ENCODE measurements at places on chromosomes 2 and 18.

- peak; percentile 80 for DNase-seq
Measured at GRCh38 chr2:69917852-69918251, 2.9 kb downstream of the MXD1 start.

GRCh38 chr2:170140561-170140960, 37.4 kb upstream of the MYO3B start:
- no peak for DNase-seq

- no peak for DNase-seq
Measured at GRCh38 chr2:30695749-30696148, 111.5 kb downstream of the CAPN13 start.

DNA sequence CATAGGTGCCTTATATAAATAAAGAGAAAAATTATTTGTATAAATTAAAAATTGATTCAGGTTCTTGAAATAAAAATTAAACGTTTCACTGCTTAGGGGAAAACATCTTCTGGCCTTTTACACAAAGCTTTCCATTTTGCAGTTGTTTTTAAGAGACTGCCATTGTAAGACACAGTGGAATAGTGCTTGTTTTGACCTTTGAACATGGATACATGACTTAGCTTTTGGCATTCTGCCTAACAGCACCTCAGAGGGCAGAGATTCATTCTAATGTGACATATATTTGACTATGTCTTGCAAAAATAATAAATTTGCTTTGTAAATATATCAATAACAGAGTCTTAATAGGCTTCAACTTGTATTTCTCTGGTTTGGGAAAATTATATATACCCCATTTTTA, 142.1 kb downstream of the SLC4A10 start:
- no peak for DNase-seq

DNA sequence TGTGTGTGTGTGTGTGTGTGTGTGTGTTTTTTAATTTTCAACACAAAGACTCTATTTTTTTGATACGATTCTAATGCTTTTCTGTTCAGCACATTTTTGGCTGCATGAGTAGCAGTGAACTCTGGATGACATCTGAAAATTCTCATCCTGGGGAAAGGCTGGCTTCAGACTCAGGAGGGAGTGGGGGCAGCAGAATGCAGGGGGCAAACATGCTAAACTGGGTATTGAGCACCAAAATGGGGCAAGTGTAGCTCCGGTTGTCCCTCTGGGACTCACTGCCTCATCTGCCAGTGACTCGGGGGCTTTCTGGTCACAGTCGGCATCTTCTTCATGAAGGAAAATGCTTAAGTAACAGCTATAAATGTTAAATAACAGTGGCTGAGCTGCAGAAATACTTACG, 116.8 kb upstream of the PID1 start:
- DNase-seq: no peak

- DNase-seq: no peak
Measured at GRCh38 chr2:223860809-223861738, 23.7 kb upstream of the AP1S3 start.

DNA sequence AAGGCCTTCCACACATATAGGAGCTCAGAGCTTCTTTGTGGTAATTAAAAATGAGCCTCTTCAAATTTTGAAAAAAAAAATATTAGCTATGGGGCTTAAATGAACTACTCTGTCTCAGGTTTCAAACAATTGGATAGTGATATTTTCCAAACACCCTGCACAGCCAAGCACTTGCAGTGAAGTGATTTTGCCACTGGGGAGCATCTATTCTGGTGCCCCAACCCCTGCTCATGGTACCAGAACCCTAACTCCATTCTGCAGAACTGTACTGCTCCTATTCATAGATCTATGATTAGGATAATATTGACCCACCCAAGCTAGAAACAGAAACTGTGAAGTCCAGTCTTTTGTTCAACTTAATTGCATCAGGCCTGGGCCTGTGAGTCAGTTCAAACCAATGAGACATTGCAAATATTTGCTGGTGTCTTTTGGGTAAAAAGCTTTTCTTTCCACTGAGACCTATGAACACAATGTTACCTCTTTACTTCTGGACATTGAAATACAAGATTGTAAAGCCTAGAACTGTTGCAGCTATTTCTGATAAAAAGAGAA, 324.0 kb downstream of the GALNT13 start:
- no peak for DNase-seq

- DNase-seq: peak; percentile 42
Measured at GRCh38 chr2:131584940-131585339, 57.3 kb downstream of the CCDC74A start.

- no peak for DNase-seq
Measured at GRCh38 chr18:28198620-28199019, 21.7 kb upstream of the CDH2 start.

- no peak for DNase-seq
Measured at GRCh38 chr2:143717536-143718168, 588.4 kb downstream of the ARHGAP15 start.

DNA sequence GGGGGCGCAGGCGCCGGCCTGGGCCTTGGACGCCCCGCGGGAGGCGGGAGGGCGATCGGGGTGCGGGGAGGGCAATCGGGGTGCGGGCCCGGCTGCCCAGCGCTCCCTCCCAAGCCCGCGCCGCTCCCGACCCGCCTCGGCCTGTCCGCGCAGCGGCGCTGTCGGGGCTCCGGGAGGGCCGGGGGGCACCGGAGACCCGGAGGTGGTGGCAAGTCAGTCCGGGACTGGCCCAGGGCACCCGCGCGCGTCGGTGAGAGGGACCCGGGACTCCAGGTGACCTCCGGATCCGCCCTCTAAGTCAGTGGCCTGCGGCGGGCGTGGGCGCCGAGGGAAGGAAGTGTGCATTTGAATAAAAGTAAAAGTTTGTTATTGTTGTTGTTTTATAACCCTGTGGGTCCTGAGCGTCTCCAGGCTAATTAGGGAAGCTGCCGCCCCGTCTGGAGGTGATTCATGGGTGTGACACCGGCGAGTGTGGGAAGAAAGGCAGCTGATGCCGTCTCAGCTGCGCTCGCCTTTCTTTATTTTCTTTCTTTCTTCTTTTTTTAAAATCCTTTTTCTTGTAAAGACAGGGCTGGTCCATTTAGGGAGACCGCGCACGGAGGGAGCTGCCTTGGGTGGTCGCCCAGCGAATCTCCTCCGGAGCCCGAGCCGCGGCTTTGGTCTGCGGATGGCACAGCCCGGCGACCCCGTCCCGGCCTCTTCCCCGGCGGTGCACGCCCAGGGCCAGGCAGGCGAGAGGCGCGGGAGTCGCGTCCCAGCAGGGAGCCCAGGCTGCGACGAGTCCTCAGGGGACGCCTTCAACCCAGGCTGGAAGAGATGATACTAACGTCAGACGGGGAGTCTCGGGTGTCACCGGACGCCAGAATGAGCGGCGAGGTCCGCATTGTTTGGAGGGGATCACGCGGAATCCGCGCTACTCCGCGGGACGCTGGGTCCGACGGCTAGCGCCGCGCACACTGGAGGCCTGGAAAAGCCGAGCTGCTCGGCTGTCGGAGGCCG, 627 bp upstream of the CRACDL start:
- DNase-seq: peak; percentile 51

DNA sequence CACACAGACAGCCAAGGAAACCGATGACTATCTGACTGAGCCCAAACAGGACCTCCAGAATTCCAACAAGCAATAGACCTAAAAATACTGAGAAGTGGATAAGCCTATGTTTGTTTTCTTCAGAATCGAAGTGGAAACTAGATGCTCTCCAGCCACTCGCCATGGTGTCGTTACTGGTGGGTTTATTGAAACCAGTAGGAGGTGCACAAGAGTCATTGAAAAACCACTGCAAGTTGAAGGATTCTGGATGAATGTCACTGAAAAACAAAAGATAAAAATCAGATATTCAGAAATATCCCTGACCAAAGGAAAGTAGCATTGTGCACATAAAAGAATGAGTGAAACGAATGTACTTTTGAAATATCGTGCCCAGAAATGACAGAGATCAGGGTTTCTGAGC, 15.3 kb downstream of the TM4SF20 start:
- DNase-seq: peak; percentile 62

- DNase-seq: no peak
Measured at GRCh38 chr2:35891528-35891927, 464.1 kb upstream of the CRIM1 start.

DNA sequence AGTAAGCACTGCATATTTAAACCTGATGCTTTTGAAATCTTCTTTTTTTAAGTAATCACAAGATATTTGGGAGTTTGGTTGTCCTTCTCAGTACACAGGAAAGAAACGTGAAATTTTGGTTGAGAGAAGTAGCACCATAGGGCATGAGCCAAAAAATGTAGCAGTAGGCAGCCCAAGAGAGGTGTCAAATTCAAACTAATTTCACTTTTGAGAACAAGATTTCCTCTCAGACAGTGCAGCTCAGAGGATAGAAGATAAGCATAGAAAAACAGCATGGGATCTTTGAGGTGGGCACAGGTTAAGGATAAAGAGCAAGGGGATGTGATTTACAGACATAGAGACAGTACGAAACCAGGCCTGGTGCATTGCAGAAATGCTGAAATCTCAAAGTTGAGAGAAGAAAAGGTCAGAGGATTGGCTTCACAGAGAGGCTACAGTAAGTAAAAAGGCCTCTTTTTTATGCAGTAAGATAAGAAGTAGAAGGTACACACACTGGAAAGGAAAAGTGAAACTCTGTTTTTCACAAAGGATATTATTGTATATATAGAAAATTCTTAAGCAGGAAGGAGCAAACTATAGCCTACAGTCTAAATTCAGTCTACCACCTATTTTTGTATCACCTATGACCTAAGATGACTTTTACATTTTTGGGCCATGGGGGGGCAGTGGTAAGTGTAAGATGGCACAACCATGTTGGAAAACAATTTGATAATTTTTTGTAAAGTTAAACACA, 89.8 kb downstream of the PKP4 start:
- DNase-seq: no peak

DNA sequence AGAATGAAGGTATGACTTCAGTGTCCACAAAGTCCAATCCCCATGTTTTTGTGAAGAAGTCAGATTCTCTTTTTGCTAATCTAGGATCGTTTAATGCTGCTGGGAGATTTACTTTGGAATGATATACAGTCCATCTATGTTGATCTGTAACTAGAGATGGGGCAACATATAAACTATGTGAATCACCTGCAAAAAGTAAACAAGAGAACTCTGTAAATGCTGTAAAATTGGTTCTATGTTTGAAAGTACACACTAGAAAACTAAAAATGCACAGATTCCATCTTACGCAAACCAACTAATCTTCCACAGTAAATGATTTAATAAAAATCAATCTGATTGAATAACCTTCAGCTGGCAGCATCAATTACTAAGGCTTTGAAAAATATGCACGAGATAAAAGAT, 37.5 kb downstream of the VPS54 start:
- DNase-seq: no peak

DNA sequence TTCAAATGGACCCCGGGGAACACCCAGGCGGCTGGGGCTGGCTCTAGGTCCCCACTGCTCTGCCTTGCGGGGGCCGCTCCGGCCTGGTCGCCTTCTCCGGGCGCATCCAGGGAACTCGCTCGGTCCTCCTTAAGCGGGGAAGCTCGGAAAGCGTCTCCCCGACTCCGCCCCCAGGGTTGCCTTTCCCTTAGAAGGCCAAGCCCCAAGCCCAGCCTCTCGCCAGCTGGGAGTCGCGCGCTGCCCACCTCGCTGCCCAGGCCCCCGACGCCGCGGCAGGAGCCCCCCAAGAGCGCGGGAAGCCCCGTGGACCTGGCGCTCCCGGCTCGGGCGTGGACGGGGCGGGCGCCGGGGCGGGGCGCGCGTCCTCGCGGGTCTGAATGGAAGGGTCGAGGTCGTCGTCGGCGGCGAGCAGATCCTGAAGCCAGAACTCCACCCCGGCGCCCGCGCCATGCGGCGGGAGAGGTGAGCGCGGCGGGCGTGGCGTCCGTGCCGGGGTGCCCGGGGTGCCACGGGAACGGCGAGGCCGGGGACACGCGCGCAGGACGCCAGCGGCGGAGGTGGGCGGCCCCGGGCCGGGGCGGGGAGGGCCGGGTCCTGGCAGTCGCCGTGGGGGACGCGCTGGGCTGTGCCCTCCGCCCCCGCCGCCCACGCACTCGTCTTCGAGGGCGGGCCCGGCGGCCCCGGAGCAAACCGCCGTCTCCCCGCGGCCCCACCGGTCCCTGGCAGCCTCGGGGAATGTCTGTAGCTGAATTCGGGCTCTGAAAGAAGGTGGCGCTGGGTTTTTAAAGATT, at the start of gene BOK:
BOK (plus strand) TSS at position 214 of the 791 bp plus-strand sequence. CDS start 739 bp downstream, outside the sequence.
- DNase-seq: peak; percentile 44

GRCh38 chr2:231260442-231261208, 62.2 kb downstream of the ARMC9 start:
- peak; percentile 11 for DNase-seq

DNA sequence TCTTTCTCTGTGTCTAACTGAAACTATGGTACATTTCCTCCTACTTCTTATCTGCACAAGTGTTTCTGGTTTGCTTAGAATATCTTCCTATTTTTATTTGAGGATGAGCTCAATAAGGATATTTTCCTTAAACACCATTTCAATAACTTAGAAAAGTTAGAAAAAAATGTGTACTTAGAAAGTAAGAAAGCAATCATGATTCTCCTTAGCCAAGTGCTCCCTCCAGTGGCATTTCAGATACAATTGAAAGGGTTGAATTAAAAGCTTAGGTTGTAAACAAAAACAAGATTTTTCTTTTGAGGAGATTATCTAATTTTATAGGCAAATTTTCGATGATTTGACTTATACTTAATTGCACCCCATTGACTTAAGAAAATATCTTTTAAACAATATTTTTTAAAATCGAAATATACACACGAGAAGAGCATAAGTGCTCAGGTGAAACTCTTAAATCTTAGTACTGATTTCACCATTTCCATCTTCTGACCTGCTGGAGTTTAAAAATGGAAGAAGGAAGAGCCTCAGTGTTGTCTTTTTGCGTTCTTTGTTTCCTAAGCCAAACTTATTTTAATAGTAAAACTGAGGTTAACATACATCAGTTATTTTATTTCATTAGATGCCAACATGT, 26.9 kb downstream of the C18orf63 start:
- peak; percentile 48 for DNase-seq

GRCh38 chr18:35050028-35050546, 8.9 kb downstream of the MAPRE2 start:
- DNase-seq: peak; percentile 35

GRCh38 chr2:186445506-186445905, 40.6 kb upstream of the ZC3H15 start:
- DNase-seq: no peak

GRCh38 chr2:215437614-215438013, 1.7 kb upstream of the FN1 start:
- DNase-seq: no peak

GRCh38 chr2:43278564-43279220, 52.3 kb upstream of the ZFP36L2 start:
- no peak for DNase-seq

- DNase-seq: peak; percentile 51
Measured at GRCh38 chr2:172698041-172698863, 37.4 kb upstream of the RAPGEF4 start.

GRCh38 chr2:39304729-39305128, 61.0 kb upstream of the CDKL4 start:
- no peak for DNase-seq

- DNase-seq: peak; percentile 9
Measured at GRCh38 chr18:67359873-67360838, 156.4 kb downstream of the DSEL start.

GRCh38 chr2:8133913-8134472, 547.9 kb upstream of the ID2 start:
- DNase-seq: peak; percentile 47

DNA sequence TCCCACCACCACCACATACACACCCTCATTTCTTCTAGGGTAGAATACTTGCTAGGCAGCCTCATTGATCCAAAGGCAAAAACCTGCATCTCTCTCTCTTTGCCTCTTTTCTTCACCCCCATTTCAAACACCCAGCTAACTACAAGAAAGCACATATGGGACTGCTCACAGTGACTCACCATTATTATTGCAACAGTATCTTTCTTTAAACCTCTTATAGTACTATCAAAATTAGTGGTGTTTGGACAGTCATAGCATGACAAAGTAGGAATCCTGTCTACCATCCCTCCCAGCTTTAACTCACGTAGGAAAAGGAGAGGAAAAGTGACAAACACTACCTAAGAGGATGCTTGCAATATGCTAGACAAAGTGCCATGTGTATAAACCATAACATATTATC, 422.5 kb upstream of the CRIM1 start:
- DNase-seq: no peak
